ENCODE measurements at places on chromosomes 5 and 9.

DNA sequence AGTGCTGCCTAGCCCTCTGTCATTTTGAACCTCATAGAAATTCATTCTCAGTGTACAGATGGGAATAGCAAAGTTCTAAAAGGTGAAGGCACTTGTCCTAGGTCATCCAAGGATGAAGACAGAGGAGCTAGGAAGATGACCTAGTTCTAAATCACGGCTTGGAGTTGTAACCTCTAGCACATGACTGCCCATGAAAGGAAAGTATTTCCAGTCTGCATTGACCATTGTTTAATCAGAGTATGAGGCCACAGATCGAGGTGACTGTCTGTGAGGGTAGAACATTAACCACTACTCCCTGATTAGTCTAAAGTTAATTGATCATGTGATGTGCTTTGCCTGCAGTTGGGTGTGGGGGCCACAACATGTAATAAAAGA lies 674 bp upstream of the TNFSF15 start:
- DNase-seq: no peak

DNA sequence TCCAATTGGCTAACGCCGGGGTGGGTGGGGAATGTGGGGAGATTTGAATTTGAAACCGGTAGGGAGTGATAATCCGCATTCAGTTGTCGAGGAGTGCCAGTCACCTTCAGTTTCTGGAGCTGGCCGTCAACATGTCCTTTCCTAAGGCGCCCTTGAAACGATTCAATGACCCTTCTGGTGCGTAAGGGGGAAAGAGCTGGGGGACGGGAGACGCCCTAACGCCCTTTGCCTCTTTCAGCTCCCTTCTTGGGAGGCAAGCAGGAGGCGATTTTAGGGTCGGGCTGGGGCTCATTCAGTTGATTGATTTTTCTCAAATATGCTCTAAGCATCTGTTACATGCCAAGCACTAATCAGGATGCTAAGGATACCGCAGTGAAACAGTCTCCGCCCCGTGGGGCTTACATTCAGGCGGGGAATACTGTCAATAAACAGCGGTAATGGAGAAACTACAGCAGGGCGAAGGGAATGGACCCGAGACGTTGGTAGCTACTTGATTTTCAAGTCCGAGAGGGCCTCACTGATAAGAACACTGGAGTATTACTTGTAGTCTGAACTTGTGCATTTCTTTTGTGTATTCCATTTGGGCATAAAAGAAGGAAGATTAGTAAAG lies at the start of gene HMMR:
Gene HMMR (plus strand): TSS at position 71 of the 610 bp plus-strand sequence. CDS start 61 bp downstream, at position 132.
- no peak for DNase-seq

- DNase-seq: no peak
These were observed 522.6 kb upstream of the COX7C start for GRCh38 chr5:86095092-86095491.

DNA sequence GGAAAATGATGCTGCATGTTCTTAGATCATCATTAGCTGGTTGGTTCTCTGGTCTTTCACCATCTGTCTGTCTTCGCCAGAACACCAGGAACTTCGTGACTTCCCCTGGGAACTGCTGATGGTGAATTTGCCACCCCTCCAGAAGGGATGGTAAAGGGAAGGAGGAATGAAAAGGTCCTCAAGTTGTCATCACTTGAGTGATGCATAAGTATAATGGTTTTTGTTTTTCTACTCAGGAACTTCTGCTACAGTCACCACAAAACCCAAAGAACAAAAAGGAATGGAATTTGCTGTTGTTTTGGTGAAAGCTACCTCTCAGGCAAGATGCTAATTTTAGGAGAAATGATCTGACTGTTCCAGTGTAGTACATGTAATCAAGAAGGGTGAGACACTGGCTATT lies 328.4 kb downstream of the ARHGEF28 start:
- no peak for DNase-seq

- no peak for DNase-seq
These were observed 42.6 kb upstream of the TSLP start for GRCh38 chr5:111028865-111029264.

Measured in stimulated activated naive CD4-positive, alpha-beta T cell (primary cell).